ENCODE measurements at places on chromosomes 12 and 14.

- DNase-seq: no peak
These were observed 912.2 kb downstream of the FLRT2 start for GRCh38 chr14:86442135-86442534.

- DNase-seq: peak; percentile 88
These were observed 40.3 kb downstream of the IFNG start for GRCh38 chr12:68119250-68119649.

- DNase-seq: no peak
These were observed 154.7 kb upstream of the ATXN7L3B start for GRCh38 chr12:74382983-74383382.

GRCh38 chr12:34604227-34604626 lies 581.9 kb downstream of the ALG10 start:
- no peak for DNase-seq

GRCh38 chr12:87315-87714 lies 20.7 kb downstream of the IQSEC3 start:
- no peak for DNase-seq
